ENCODE measurements at places on chromosomes 6 and 20. TPM values are rescaled to one million over a fixed set of nuclear protein-coding genes. Genes with fewer than 3 reads are reported as not detected.

The NT5E gene
- total RNA-seq, result 15.4 TPM

The GJA10 gene
- 0.32 TPM for total RNA-seq

The RFX6 gene
- total RNA-seq, result not detected

GRCh38 chr6:53822401-53823125 lies 27.8 kb downstream of the LRRC1 start:
- H3K36me3 ChIP-seq, result no peaks in the 10 kb centered on the region
- H3K27ac ChIP-seq, result no peak overlapping the region
- H3K27me3 ChIP-seq, result no peaks in the 10 kb centered on the region
- peaks cover 16% of the 10 kb centered on the region for H3K4me1 ChIP-seq

GRCh38 chr6:64217721-64218620 lies 582.4 kb downstream of the PHF3 start:
- DNase-seq, result no peak
- no peak overlapping the region for H3K4me3 ChIP-seq
- H3K36me3 ChIP-seq, result no peaks in the 10 kb centered on the region
- no peak overlapping the region for H3K27ac ChIP-seq
- H3K4me1 ChIP-seq, result no peaks in the 10 kb centered on the region
- no peaks in the 10 kb centered on the region for H3K27me3 ChIP-seq

DNA sequence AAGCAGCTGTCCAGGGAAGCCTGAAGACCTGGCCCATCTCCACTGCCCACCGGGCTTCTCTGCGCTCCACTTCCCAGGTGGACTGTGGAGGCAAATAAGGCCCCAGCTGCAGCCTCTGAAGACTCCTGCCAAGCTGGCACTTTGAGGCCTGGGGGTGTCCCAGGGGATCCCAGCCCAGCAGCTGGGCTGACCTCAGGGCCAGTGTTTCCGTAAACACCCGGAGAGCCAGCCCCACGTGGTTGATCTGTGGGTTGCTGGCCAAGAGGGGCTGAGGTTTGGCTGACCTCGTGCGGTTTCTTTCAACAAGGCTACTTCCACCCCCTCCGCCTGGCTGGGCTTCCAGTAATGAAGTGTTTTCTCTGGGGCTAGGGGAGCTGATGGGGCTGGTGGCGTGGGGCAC lies 12.4 kb upstream of the CCN5 start:
- H3K27me3 ChIP-seq, result no peaks in the 10 kb centered on the region
- H3K27ac ChIP-seq, result no peak overlapping the region
- H3K4me1 ChIP-seq, result no peaks in the 10 kb centered on the region
- no peaks in the 10 kb centered on the region for H3K36me3 ChIP-seq
- no peak for DNase-seq
- no peak overlapping the region for H3K4me3 ChIP-seq

DNA sequence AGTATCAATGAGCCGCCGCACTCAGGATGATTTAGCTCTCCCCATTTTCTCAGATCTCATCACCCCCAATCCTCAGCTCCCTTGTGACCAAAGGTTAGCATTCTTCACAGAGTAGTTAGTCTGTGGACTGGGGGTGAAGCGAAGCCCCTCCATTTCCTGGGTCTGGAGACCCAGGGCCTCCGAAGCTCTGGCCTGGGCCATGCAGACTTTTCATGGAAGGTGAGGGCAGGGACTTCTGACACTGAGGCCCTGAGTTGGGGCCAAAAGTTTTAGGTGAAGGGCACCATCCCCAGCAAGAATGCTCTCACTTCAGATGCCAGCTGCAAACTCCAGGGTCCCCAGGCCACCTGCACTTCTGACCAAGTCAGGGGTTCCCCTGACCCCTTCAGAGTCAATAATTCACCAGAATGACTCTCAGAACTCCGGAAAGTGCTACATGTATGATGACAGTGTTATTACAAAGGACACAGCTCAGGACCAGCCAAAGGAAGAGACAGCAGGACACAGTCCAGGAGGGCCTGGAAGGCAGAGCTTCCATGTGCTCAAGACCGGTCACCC lies 65.7 kb upstream of the DUSP22 start:
- H3K4me3 ChIP-seq, result no peak overlapping the region
- DNase-seq, result no peak
- no peaks in the 10 kb centered on the region for H3K36me3 ChIP-seq
- H3K4me1 ChIP-seq, result peaks cover 77% of the 10 kb centered on the region

GRCh38 chr20:14193885-14194284 lies 143.5 kb downstream of the FLRT3 start:
- H3K4me1 ChIP-seq, result no peaks in the 10 kb centered on the region
- no peak for DNase-seq
- no peak overlapping the region for H3K4me3 ChIP-seq
- no peaks in the 10 kb centered on the region for H3K27me3 ChIP-seq
- H3K27ac ChIP-seq, result no peak overlapping the region

GRCh38 chr20:48808382-48809034 lies 19.3 kb downstream of the PREX1 start:
- H3K36me3 ChIP-seq, result peaks cover 45% of the 10 kb centered on the region
- H3K4me1 ChIP-seq, result peaks cover 4% of the 10 kb centered on the region
- no peaks in the 10 kb centered on the region for H3K27me3 ChIP-seq
- DNase-seq, result no peak
- H3K4me3 ChIP-seq, result no peak overlapping the region

DNA sequence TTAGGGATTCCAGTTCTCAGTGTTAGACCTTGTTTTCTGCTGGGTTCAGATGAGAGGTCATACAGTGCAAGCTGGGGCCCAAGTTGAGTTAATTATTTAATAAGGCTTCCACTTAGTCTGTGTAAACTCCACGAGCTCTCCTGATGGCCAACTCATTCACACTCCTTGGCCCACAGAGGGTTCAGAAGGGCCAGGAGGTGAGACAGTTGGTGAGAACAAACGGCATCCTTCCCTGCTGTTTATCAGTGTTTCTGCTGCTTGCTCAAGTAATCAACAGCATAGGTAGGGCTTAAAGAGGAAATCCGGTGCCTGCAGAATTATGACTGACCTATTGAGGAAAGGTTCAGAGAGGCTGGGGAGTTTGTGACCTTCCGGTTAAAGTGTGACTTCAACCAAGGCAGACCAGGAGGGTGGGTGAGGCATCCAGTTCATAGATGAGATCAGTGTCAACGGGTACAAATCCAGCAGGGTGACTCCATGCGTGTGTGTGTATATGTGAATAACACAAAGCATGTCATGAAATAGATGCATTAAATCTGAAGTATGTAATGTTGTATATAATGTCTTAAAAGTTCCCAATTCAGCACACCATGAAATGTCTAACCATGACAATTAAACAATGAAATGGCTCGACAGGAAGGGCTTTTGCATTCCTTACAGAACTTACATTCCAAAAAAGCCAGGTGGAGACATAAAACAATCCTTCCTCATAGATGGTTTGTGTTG lies 37.4 kb upstream of the BCAS1 start:
- no peaks in the 10 kb centered on the region for H3K36me3 ChIP-seq
- H3K27ac ChIP-seq, result no peak overlapping the region
- peaks cover 5% of the 10 kb centered on the region for H3K27me3 ChIP-seq
- no peak for DNase-seq

DNA sequence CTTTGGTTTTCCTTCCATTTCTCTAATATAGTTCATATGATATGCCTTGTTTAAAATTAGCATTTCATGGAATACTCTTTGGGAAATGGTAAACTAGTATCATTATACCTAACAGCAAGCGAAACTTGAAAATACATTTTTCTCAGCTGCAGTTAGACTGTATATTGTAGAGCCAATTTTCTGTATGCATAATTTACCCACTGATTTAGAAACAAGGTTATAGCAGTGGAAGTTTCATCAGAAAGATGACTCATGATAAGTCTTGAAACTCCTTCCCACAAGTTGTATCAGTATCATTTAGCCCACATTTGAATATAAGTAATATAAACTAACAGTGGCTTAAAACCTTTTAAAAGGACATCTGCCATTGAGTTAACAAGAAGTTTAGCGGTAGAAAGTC lies 164.8 kb upstream of the BMP5 start:
- no peaks in the 10 kb centered on the region for H3K27me3 ChIP-seq
- H3K36me3 ChIP-seq, result no peaks in the 10 kb centered on the region
- H3K4me3 ChIP-seq, result no peak overlapping the region
- H3K4me1 ChIP-seq, result no peaks in the 10 kb centered on the region
- no peak overlapping the region for H3K27ac ChIP-seq
- DNase-seq, result no peak

- H3K27ac ChIP-seq, result peak overlapping the region; percentile 95
- peaks cover 70% of the 10 kb centered on the region for H3K36me3 ChIP-seq
- H3K27me3 ChIP-seq, result no peaks in the 10 kb centered on the region
- peak overlapping the region; percentile 94 for H3K4me3 ChIP-seq
Measured at GRCh38 chr6:37175332-37176267, 5.6 kb downstream of the PIM1 start.
